ENCODE measurements at places on chromosomes 1 and 21. TPM values are rescaled to one million over a fixed set of nuclear protein-coding genes. Genes with fewer than 3 reads are reported as not detected.

CELA3A gene
- total RNA-seq = not detected

NBPF4 gene
- 6.9 TPM for total RNA-seq

TMEM52 gene
- 74.0 TPM for total RNA-seq

RSRP1 gene
- 175 TPM for total RNA-seq

TFF1 gene
- not detected for total RNA-seq

USP21 gene
- total RNA-seq = 51.2 TPM

DNA sequence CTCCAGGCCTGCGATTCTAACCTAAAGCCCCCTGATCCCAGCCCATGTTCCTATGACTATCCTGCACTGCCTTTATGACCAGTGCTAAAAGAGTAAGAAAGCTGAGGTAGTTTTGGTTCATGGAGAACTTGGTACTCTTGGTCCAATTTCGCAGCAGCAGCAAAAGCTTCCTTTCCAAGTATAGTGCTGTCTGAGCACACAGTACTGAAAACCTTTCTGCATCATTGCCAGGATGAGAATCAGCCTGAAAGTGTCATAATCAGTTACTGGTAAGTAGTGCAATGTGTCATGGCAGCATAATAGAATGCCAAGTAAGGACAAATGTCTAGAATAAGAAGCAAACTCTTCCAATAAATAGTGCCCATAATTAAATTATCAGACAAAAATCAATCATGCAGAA, 889.6 kb upstream of the ADGRL4 start:
- DNase-seq = no peak

- no peak for DNase-seq
Observed at GRCh38 chr1:246690100-246690499, 34.1 kb upstream of the SCCPDH start.

DNA sequence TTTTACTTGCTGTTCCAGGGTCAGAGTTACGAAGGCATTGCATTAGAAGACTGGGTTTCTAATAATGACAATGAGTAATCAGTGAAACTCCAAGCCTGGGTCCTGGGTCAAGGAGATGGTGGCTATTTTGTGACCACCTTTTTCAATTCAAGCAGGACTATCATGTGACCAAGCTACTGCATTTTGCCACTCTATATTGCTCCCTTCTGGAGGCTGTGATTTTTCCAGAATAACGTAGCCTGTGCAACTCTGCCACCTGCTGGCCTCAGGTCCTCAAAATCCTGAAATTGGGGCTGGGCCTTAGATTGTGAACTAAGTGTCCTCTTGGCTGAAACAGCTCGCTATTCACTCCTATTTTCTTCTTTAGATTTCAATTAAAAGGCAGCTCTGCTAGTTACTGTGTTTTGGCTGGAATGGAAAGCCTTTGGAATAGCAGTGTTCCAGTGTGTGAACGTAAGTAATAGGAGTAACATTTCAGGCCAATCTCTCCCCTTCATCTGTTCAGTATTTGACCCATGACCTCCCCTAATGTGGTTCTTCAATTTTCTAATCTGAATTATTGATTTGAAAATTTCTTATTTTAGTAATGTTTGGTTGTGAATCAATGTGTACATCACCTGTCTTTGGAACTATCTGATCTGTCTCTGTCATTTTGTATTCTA, 52.9 kb upstream of the CD46 start:
- DNase-seq = peak; percentile 65

DNA sequence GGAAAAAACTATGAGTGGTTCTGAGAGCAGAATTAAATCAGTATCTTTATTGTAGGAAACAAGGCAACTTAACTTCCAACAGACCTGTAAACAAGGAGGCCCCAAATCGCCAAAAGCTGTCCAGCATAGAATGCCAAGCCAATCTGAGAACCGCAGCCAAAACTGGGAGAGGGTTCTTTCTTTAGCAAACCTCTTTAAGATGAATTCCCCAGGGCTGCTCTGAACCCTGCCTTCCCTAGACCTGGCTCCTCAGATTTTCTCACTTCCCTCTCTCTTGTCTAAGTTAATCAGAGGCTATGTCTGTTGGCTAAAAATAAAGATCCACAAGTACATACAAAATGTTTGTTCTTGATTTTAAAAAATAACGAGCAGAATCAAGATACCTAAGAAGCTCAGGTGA, 141.4 kb downstream of the SMYD3 start:
- DNase-seq = no peak

DNA sequence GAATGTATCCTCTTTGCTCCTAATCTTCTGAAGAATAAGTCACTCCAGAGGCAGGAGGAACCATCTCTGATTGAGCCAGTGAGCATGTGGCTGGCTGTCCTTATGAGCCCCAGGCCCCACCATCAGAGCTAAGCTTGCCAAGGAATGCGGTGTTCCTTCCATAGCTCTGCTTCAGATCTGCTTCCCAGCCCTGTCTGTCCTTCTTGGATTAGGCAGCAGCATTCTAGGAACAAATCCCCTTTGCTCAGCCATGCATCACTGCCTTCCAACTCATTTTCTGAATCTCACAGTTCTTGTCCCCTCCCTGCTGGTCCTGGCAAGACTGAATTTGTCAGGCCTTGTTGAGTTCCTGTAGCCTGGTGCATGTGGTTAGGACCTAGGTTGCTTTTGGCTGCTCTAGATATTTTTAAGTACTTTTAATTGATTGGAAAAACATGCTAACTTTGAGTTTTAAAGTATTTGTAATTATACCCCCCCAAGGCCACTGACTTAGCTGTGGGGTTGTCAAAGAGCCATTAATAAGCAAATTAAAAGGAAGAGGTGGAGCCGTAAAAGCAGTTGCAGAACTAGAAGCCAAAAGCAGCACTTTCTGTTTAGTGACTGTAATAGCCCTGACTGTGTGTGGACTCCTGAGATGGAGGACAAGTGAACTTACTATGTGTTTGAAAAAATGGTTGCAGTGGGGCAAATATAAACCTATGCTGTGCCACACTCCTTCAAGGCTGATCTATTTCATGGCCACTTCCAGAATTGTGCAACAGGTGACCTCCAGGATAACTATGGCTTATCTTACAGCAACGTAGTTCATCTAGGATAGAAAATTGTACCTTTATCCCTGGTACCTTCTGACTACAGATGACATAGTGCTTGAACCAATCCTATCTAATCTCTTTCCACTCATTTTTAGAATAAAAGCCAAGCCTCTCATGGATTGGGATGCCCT, 61.3 kb upstream of the BACH1 start:
- peak; percentile 71 for DNase-seq

- DNase-seq = no peak
Observed at GRCh38 chr21:36162631-36163030, 6.0 kb downstream of the DOP1B start.

DNA sequence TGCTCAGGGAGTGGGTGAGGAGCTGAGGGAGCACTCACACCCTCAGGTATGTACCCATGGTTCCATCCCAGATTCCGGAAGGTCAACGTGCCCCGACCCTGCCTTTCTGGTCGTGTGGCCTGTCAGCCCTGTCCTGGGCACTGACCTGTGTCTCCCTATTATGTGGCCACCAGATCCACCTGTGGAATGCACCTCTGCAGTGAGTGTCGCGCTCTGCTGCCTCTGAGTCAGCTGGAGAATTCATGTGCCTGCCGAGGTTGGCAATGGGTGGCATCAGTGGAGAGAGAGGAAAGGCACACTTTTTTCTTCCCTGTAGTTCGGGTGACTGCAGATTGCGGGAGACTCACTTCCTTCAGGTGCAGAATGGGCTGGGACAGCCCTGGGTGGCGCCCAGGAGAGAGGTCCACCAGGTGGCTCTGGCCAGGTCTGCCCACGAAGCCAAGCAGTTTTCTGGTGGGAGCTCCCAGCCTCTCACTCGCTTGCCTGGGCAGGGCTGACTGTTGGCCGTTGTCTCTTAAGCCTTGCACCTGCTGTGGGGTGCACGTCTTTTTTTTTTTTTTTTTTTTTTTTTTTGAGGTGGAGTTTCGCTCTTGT, 176.1 kb upstream of the TMEM51 start:
- no peak for DNase-seq

DNA sequence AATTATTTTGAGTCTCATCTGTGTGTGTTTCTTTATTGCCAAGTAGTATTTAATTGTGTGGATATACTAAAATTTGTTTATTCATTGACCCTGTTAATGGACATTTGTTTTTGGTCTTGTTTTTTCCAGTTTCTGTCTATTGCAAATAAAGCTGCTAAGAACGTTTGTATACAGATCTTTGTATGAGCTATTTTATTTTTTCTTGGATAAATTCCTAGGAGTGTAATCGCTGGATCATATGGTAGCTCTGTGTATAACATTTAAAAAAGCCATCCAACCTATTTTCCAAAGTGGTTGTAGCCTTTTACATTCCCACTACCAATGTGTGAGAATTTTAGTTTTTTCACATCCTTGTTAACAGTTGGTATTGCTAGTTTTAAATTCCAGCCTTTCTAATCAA, 382.7 kb upstream of the USP24 start:
- no peak for DNase-seq

DNA sequence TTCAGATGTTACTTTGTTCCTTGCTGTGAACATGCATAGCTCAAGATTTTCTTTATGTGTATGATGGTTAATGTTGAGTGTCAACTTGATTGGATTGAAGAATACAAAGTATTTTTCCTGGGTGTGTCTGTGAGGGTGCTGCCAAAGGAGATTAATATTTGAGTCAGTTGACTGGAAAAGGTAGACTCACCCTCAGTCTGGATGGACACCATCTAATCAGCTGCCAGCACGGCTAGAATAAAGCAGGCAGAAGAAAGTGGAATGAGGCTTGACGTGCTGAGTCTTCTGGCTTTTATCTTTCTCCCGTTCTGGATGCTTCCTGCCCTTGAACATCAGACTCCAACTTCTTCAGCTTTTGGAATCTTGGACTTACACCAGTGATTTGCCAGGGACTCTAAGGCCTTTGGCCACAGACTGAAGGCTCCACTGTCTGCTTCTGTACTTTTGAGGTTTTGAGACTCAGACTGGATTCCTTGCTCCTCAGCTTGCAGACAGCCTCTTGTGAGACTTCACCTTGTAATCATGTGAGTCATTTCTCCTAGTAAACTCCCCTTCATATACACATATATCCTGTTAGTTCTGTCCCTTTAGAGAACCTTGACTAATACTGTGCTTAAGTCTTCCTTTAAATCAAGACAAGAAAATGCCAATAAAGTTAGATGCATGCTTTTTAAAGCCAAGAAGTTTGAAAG, 626.6 kb downstream of the KCNT2 start:
- no peak for DNase-seq

- DNase-seq = no peak
Observed at GRCh38 chr21:34704119-34704518, 35.3 kb downstream of the CLIC6 start.

DNA sequence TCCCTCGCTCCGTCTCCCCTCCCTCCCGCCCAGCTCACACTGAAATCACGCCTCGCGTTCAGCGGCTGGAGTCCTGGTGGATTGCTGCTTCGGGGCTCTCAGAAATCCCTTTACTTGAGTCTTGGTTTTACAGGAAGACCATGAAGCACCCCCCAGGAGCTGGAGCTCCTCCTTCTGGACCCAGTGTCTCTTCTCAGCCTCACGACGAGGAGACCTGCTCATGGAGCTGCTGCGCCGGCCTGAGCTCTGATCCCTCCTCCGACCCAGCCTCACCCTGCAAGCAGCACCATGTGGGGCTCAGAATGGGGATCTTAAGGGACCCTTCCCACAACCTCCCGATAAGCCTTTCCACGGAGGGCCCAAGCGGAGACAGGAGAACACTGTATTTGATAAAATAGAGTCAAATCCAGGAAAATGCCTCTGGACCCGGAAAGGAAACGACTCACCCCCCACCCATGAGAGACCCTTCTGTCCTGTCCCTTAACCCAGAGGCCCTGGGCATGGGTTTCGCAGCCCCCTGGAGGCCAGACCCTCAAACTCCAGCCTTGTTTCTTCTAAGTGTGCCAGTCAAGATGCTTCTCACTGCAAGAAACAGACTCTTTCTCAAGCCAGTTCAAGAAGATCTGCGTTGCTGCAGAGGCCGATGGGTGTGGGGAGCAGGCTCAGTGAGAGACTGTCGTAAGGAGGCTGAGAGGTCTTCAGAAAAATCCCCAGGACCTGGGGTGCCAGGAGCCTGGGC, 26.1 kb downstream of the PDE9A start:
- no peak for DNase-seq

DNA sequence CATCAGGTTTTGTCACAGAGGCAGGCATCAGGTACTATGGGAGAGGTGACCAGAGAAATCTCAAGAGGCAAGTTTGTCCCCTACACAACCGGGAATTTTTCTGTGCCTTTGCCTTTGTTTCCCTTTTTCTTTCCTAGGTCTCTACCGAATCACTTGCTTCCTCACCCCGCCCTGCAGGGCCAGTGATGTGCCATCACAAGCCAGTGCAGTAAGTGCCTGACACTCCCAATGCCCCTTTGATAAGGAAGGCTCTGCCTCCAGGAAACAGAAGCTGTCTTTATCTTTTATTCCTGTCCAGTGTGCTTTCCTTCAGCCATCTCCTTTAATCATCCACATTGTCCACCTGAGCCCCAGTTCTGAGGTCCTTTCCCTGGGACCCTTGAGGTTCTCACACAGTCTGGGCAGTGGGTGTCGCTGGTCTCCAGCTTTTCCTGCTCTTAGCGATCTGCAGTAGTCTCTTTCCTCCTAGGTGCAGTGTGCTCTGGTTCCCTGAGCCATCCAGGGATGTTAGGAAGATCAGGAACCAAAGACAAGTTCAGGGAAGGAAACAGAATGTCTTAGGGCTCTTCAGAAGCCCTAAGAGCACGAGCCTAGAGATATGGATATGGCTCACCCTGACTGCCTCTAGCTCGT, 36.6 kb downstream of the GJA5 start:
- peak; percentile 36 for DNase-seq

- no peak for DNase-seq
Observed at GRCh38 chr1:112997781-112998180, 41.8 kb upstream of the SLC16A1 start.

DNA sequence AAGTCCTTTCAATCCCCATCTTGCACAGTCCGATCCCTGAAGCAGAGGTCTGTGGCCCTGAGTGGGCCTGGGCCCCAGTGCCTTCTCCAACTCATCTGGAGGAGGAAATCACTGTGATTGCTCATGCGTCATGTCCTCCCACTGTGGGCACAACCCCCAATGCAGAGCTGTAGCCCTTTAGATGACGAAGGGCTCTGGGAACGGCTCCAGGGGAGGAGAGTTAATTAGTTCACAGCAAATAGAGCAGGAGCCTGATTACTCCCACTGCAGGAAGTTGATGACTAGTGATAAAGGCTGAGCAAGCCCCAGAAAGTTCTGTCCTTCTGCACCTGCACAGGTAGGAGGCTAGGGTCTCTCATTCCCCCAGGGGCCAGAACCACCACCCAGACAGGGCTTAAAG, 111.5 kb downstream of the CCDC185 start:
- peak; percentile 33 for DNase-seq

GRCh38 chr1:151371370-151372057, 991 bp downstream of the SELENBP1 start:
- peak; percentile 69 for DNase-seq

DNA sequence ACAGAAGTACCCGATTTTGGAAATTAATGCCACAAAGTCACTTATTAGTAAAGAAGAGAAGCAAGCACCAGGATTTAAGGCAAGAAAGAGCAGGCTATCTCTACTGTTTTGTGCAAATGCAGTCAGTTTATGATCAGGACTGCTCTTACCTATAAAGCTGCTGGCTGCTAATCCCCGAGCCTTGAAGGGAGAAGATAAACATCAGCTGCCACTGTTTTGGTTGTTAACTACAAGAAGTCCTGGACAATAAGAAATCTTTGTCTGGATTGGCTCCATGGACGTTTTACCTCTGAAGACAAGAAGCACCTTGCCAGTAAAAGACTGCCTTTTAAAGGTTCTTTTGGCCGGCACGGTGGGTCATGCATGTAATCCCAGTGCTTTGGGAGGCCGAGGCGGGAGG, 21.4 kb downstream of the FRRS1 start:
- DNase-seq = no peak

Data from testis (tissue), 5 donors.